CD4-positive, alpha-beta memory T cell (primary cell): ENCODE measurements at places on chromosomes 2 and 18.

- no peak for DNase-seq
Measured at GRCh38 chr2:197088694-197089093, 162.2 kb upstream of the PGAP1 start.

GRCh38 chr2:1593371-1594122 lies 150.8 kb downstream of the PXDN start:
- no peak for DNase-seq

GRCh38 chr2:36371928-36372391 lies 16.4 kb downstream of the CRIM1 start:
- no peak for DNase-seq

DNA sequence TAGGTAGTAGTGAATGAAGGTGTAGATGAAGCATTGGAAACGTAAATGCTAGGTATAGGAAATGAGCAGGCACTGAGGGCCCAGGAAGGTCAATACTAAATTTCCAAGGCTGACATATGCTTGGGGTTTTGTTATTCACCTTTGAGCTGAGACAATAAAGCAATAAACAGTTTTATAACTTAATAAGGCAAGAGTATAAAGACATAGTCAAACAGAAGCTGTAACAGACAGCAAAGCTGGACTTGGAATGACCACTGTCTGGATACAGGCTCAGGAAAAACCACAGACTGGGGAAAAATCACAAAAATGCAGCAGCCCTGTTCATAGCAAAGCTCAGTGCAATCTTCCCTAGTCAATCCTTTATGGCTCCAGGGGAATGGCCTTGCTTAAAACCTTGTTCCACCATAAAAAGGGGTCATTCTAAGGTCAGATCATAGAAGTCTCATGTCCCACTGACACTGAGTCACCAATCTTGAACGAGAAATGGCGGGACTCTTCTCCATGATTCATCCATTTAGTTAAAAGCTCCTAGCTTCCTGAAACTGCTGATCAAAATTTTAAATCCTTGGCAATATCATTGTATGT lies 493.3 kb downstream of the CMPK2 start:
- no peak for DNase-seq

GRCh38 chr2:84906900-84907714 lies 1.7 kb downstream of the TMSB10 start:
- DNase-seq: peak; percentile 66

DNA sequence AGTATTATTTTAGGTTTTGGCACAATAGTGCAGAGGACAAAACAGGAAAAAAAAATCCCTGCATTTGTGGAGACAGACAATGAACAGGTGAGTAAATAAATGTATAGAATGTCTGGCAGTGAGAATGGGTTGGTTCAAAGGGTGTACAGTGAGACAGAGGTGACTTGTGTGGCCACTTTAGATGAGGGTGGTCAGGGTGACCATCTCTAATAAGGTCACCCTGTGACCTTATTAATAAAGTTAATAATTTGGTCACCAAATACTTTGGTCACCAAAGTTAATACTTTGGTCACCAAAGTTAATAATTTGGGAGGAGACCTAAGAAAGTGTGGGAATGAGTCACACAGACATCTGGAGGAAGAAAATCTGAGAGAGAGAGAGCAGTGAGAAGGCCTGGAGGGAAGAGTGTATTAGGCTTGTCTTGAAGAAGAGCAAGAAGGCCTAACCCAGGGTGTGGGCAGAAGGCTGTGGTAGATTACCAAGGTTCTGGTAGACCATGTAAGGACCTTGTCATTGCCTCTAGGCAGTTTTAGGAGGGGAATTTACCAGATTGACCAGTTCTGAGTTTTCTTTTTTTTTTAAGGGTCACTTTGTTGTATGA lies 1368.4 kb upstream of the CELF4 start:
- no peak for DNase-seq

- no peak for DNase-seq
Measured at GRCh38 chr2:166375195-166375735, 479 bp downstream of the SCN9A start.

GRCh38 chr2:144999071-144999875 lies 479.4 kb upstream of the ZEB2 start:
- DNase-seq: no peak

DNA sequence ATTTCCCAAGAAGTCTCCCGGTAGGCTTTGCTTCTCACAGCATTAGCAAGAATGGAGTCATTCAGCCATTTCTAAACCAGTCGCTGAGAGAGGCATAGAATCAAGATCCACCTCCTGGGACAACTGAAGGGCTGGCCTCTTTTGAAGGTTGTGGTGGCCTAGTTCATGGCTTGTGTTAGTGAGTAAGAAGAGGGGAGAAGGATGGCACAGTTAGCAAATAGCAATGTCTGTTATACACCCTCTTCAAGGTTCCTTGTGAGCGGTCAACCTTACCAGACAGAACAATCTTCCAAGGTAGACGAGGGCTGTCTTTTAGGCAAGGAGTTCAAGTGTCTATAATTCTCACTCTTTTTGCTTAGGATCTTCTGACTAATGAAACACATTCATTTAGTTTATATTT lies 35.4 kb upstream of the DNAH7 start:
- DNase-seq: no peak

DNA sequence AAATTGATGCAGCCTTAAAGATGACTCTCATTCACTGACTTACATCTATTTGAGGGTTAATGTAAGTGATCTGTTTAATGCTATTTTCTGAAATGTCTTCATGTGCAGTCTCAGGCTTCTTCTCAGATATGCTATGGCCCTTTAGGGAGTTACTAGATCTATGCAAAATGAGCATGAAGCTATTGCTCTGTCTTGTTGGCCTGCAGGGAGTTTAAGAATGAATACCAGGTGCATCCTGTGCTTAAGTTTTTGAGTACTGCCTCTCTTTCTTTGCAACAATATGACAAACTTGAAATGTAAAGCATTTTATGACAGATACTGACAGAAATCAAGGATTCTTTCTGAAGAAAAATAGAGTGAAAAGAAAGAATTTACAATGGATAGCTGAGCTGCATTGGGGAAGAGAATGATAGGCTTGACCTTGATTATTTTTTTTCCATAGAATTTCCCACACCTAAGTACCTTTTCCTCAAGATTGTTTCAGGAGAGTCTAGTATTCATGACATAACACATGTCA lies 1058.3 kb upstream of the TMEFF2 start:
- no peak for DNase-seq

DNA sequence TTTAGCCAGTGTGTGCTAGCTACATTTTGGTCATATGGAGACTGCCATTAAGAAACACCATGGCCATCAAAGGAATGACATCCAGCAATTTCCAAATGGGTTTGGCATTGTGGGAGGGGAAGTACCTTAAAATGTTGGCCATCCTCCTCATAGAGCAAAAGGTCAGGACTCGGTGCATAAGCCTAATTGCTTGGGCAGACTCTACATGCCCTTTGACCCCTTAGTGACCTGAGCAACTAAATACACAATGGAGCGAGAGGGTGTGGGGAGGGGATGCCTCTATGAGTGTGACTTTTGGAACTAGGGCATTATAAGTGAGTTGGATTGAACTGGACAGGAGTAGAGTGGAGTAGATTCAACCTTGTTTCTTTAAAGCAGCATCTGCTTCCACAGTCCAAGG lies 44.9 kb downstream of the NRP2 start:
- no peak for DNase-seq

DNA sequence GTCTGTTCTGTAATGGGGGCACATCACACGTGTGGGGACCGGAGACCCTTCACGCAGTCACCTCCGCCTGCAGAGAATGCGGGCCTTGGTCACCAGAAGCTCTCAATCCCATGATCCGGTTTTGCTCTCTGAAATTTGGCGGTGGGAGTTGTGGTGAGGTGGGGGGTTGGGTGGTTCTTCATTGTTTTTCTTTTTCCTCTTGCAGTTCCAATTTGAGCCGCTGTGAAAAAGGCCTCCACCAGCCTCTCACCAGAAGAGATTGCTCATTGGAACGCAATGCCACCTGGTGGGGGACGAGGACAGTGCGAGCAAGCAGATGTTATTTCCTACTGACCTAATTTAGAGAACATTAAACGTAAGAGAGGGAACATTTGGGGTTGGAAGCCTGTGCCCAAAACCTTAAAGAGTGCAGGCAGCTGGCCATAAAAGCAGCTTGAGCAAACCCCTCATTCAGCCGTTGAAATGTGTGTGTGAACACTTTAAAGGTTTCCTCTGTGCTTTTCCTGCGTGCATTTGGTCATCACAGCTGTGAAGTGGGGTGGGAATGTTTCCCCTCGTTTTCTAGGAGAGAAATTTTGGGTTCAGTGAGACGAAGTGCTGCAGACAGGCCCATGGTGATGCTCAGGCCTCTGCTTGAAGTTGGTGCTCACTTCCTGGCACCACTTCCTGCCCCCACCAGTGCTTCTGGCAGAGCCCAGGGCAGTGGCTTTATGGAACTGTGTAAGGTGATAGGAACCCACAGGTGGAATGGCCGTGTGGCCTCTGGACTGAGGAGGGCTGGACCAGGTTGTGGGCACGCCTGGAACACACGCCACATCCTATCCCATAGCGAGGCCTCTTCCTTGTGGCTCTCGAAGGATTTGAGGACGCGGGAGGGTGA lies 61.7 kb downstream of the ZCCHC2 start:
- DNase-seq: peak; percentile 81

- no peak for DNase-seq
Measured at GRCh38 chr2:132664096-132664495, 5.9 kb downstream of the LYPD1 start.

- DNase-seq: no peak
Measured at GRCh38 chr2:158321264-158321663, 135.3 kb downstream of the CCDC148 start.

DNA sequence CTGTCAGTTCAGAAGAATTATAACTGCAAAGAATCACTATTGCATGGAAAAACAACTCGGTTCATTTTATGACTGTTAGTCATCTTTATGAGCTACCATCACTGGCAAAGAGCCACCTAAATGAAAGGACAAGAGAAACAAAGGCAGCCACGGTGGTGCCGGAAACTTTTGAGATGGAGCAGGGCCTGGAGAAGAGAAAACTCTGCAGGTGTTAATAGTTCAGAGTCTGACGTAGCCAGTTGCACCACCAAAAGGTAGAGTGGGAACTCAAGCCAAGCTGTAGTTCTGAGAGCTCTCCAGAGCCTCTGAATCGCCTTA lies 110.9 kb downstream of the FTCDNL1 start:
- no peak for DNase-seq

DNA sequence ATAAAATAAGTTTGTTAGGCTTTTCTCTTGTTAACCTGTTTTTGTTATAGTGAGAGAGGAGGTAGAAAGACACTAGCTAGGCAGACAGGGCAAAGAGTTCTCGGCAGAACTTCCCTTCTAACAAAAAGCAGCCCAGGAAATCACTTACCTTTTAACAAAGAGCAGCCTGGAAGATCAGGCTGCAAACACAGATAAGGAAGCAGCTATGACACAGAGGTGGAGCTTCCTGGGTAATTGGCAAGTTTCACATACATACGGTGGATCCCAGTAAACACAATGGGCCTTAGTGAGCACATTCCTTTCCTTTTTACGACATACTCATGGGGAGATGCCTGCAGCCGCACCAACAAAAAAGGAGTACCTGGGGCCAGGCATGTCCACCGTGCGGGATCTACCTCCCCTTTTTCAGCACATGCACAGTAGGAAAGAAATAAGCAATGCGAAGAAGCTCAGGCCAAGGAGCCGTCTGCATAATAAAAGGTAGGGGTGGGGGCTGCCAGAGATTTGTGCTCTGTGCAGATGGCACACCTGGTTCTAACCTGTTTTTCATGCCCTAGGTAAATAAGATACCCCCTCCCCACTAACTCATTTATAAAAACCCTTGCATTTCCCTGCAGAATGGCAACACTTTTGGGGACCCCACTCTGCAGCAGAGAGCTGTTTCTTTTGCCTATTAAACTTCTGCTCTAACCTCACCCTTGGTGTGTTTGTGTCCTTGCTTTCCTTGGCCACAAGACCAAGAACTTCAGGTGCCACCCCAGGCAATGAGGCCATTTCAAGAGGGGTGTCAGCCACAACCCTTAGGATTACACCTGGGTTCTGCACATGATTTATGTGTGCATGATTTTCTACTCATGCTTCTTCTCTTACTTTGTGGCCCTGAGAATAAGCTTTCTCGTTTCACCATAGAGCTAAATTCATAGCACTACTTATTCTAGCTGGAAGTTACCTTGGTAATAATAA lies 26.5 kb downstream of the MDH1 start:
- no peak for DNase-seq

GRCh38 chr2:175468431-175469098 lies 287.1 kb upstream of the ATP5MC3 start:
- no peak for DNase-seq

GRCh38 chr2:98441706-98442450 lies 2.8 kb upstream of the INPP4A start:
- no peak for DNase-seq
